ENCODE measurements at places on chromosomes 4 and X. TPM values are rescaled to one million over a fixed set of nuclear protein-coding genes. Genes with fewer than 3 reads are reported as not detected.

Gene RELL1
- 33.8 TPM for total RNA-seq

Gene IQCM
- not detected for total RNA-seq

Gene SYTL4
- total RNA-seq, result 15.8 TPM

Gene EDA
- total RNA-seq, result 8.4 TPM

Gene MEPE
- not detected for total RNA-seq

Gene KIAA1210
- total RNA-seq, result not detected

Gene STBD1
- total RNA-seq, result 16.3 TPM

Gene TTC29
- not detected for total RNA-seq

Gene BGN
- 204 TPM for total RNA-seq

Gene MYOZ2
- total RNA-seq, result 0.32 TPM

Gene CCDC120
- 18.8 TPM for total RNA-seq

Gene TMPRSS11A
- not detected for total RNA-seq

Gene KLB
- total RNA-seq, result not detected

Gene FOXO4
- 42.3 TPM for total RNA-seq

Gene TEC
- 3.8 TPM for total RNA-seq

Gene RTL9
- total RNA-seq, result 0.17 TPM

Gene RAI2
- 45.7 TPM for total RNA-seq

Gene CABS1
- not detected for total RNA-seq

Gene TMSB15C
- total RNA-seq, result 2.4 TPM

Gene NPY2R
- total RNA-seq, result 0.06 TPM

Gene PABPC1L2A
- total RNA-seq, result not detected

Gene FABP2
- not detected for total RNA-seq

Gene CSAG3
- not detected for total RNA-seq

Gene MPP1
- 48.5 TPM for total RNA-seq

Gene MAGEA2B
- not detected for total RNA-seq

Gene TCP11X2
- total RNA-seq, result 0.17 TPM

Gene MAGT1
- 69.4 TPM for total RNA-seq

Data from mucosa of gallbladder (tissue), 1 donor.